Heart right ventricle (tissue), 16 donors: ENCODE measurements at places on chromosomes 3 and 15. TPM values are rescaled to one million over a fixed set of nuclear protein-coding genes. Genes with fewer than 3 reads are reported as not detected.

The CELF6 gene
- total RNA-seq, result 0.87 TPM

- no peak for DNase-seq
- no peaks in the 10 kb centered on the region for H3K36me3 ChIP-seq
- H3K27ac ChIP-seq, result no peak overlapping the region
- H3K4me1 ChIP-seq, result no peaks in the 10 kb centered on the region
Observed at GRCh38 chr3:45861043-45861719, 19.3 kb upstream of the LZTFL1 start.

The NUDT16 gene
- total RNA-seq, result 36.4 TPM

DNA sequence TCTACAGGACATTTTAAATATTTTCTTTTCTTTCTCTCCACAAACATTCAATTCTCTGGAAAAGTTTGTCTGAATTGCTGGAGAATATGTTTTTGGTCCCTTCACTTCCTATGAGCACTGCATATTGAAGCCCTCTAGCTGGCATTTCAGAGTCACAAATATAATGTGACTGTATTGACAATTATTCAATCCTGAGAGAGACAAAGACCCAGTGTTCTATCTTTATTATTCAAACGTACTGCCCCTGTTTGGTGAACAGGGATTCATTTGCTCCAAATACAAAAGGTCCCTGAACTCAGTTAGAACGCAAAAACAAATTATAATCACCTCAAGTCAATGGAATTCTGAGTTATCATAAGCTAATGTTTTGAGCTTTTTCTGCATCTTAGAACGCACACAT, 173.1 kb upstream of the CDIN1 start:
- H3K27me3 ChIP-seq, result no peaks in the 10 kb centered on the region
- H3K4me3 ChIP-seq, result no peak overlapping the region
- no peaks in the 10 kb centered on the region for H3K4me1 ChIP-seq
- no peak overlapping the region for H3K27ac ChIP-seq
- H3K36me3 ChIP-seq, result no peaks in the 10 kb centered on the region

GRCh38 chr15:98794748-98795147, 146.4 kb downstream of the IGF1R start:
- DNase-seq, result no peak
- H3K36me3 ChIP-seq, result no peaks in the 10 kb centered on the region
- no peak overlapping the region for H3K27ac ChIP-seq
- no peaks in the 10 kb centered on the region for H3K27me3 ChIP-seq
- H3K4me3 ChIP-seq, result no peak overlapping the region

DNA sequence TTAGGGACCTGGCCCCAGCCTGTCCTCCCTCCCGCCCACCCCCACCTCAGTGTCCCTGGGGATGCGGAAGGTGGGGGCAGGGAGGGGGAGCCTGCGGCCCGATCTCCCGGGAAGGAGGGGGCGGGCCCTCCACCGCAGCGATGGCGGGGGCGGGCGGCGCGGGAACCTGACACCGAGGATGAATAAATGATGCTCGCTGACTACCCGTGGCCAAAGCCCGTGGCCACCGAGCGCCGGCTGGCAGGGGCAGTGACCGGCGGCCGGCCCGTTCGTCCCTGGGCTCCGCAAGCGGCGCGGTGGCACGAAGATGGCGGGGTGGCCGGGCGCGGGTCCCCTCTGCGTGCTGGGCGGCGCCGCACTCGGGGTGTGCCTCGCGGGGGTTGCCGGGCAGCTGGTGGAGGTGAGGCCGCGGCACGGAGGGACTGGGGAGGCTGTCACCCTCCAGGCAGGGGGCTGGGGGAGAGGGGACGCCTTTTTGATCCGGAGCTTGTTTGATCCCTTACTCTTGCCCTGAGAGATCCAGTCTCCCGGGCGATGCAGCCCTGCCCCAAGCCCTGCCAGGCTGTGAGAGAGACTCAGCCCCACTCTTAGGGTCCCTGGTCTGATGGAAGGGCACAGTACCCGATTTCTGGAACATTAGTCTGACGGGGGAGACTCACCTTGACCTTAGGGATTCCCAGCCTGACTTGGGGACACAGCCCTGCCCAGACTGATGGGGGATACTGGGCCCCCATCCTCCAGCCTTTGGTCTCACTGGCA, at the start of gene TMIE:
Gene TMIE (plus strand): TSS at position 212 of the 759 bp plus-strand sequence. CDS start 96 bp downstream, at position 308.
- peaks cover 38% of the 10 kb centered on the region for H3K4me1 ChIP-seq
- peak within 1 kb of the TSS; percentile 43 for H3K27ac ChIP-seq
- no peaks in the 10 kb centered on the region for H3K27me3 ChIP-seq
- no peak for DNase-seq
- H3K36me3 ChIP-seq, result no peaks in the 10 kb centered on the region
- H3K4me3 ChIP-seq, result peak within 1 kb of the TSS; percentile 45

DNA sequence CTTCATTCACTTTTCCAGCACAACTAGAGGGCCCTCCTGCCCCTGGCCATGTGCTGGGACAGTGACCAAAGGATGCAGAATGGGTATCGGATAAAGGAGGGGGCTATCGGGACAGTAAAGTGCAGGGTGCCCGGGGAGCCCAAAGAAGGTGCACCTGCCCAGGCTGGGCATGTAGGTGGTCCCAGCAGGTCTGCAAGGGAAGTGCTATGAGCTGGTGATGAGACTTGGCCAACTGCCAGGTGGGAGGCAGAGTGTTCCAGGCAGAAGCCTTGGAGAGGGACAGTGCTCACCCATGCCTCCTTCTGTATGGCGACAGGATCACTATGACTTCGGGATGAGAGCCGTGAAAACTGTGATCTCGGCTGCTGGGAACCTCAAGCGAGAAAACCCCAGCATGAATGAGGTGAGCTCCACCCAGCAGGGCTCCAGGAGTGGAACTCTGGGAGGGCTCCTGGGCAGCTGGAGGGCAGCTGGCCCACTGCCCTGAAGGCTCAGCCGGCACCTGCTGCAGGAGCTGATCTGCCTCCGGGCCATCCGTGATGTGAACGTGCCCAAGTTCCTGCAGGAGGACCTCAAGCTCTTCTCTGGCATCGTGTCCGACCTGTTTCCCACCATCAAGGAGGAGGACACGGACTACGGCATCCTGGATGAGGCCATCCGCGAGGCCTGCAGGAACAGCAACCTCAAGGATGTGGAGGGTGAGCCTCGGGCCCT, 48.4 kb downstream of the DNAH1 start:
- no peak overlapping the region for H3K4me3 ChIP-seq
- no peaks in the 10 kb centered on the region for H3K27me3 ChIP-seq
- no peak for DNase-seq
- no peaks in the 10 kb centered on the region for H3K4me1 ChIP-seq

DNA sequence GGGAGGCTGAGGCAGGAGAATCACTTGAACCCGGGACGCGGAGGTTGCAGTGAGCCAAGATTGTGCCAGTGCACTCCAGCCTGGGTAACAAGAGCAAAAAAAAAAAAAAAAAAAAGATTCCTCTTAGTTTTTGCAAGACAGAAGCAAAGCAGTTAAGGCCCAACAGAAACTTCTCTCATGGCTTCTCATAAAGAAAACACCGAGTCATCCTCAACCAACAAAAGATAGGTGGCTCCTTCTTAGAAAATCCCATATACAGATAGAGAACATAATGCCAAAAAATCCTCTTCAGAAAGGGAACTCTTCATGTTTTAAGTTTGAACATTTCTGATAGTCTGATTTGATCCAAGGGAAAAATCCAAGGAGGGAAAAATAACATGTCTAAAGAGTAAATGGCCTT, 12.5 kb upstream of the SKIL start:
- no peak overlapping the region for H3K4me3 ChIP-seq
- DNase-seq, result no peak
- H3K36me3 ChIP-seq, result no peaks in the 10 kb centered on the region
- H3K27me3 ChIP-seq, result no peaks in the 10 kb centered on the region
